ENCODE measurements at places on chromosomes 4 and X. TPM values are rescaled to one million over a fixed set of nuclear protein-coding genes. Genes with fewer than 3 reads are reported as not detected.

DNA sequence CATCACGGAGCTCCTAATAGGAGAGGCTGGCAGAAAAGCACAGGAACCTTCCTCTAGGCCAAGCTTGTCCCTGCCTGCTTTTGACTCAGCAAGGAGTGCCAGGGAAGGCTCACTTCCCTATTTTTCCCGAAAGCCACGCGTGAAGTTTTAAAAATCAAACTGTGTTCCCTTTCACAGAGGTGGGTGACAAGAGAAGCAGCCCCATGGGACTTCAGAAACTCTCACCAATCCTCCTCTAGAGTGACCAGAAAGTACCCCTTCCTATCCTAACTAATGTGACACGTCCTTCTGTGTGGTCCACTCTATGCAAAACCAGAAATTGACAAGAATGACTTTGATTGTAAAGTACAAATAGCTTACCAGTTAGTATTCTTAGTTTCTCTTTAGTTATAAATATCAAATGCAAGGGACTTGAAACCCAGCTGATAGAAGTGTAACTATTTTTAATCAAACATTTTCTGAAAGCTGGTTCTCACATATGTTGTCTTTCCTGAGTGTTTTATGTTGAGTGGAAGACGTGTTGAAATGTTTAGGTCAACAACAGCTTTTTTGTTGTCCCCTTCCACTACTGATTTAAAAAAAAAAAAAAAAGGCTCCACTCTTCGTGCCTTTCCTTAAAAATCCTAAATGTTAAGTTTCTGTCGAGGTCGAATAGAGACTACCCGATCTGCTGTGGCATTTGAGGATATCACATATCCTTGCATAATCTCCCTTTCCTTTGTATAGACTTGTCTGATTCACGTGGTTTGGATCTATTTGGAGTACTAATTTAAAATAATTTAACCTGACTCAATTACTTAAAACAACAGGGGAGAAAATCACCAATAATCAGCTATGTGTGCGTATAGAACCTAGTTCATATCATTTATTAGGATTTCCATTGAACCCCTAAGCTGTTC, 42.1 kb downstream of the NFKB1 start:
- DNase-seq = no peak
- no peak overlapping the region for H3K27ac ChIP-seq
- peaks cover 1% of the 10 kb centered on the region for H3K4me1 ChIP-seq
- no peak overlapping the region for H3K4me3 ChIP-seq

Gene ADGRG2
- total RNA-seq = 1.3 TPM

- H3K36me3 ChIP-seq = no peaks in the 10 kb centered on the region
- peaks cover 6% of the 10 kb centered on the region for H3K4me1 ChIP-seq
- no peak overlapping the region for H3K4me3 ChIP-seq
- H3K27me3 ChIP-seq = peaks cover 9% of the 10 kb centered on the region
- H3K27ac ChIP-seq = no peak overlapping the region
Measured at GRCh38 chrX:13380211-13380610, 60.4 kb upstream of the ATXN3L start.

Gene POF1B
- total RNA-seq = 1.6 TPM

GRCh38 chrX:36913551-36913950, 94.6 kb upstream of the FAM47C start:
- H3K4me3 ChIP-seq = no peak overlapping the region
- no peaks in the 10 kb centered on the region for H3K36me3 ChIP-seq
- DNase-seq = no peak

Gene KCTD8
- 0.06 TPM for total RNA-seq

- no peaks in the 10 kb centered on the region for H3K27me3 ChIP-seq
- H3K4me3 ChIP-seq = no peak overlapping the region
- no peak for DNase-seq
Measured at GRCh38 chr4:105352826-105353225, 121.0 kb downstream of the PPA2 start.

Gene CXCL8
- total RNA-seq = 37.4 TPM

Data from lung (tissue), 17 donors.